ENCODE measurements at places on chromosomes 13 and 19.
A peak's percentile ranks its signal among the peaks of the same experiment; 100 is the strongest.

GRCh38 chr13:66343224-66343828, 886.8 kb downstream of the PCDH9 start:
- DNase-seq: no peak

- DNase-seq: no peak
Observed at GRCh38 chr19:29271341-29271740, 58.4 kb upstream of the UQCRFS1 start.

DNA sequence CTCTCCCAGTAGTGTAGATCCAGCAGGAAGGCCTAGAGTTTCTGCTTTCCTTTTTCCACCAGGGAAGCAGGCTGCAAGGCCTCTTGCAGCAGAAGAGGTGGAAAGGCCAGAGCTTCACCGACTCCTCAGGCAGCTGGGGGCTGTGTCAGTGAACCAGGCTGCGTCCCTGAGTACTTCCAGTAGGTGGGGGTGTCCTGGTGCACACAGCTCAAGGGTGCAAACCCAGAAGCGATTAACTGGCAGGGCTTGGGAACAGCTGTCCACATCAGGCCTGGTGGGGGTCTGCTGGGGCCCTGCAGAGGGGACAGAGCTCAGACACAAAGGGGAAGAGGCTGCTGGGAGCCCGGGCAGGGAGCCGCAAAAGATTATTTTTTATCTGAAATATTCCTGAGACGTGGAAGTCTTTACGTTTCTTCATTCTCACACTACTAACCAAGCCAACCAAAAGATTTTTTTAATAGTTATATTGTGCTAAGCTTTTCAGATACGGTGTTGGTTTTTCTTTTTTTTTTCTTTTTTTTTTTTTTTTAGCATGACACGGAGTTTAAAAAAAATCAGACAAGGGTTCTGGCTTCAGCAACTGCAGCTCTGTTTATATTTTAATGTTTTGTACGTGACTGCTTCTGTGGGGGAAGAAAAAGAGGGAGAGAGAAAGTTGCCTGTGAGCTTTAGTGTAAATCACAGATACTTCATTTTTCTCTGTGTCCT, 11.0 kb downstream of the TSHZ3 start:
- peak; percentile 74 for DNase-seq

GRCh38 chr19:10651851-10652250, 2.3 kb upstream of the ILF3 start:
- no peak for DNase-seq

DNA sequence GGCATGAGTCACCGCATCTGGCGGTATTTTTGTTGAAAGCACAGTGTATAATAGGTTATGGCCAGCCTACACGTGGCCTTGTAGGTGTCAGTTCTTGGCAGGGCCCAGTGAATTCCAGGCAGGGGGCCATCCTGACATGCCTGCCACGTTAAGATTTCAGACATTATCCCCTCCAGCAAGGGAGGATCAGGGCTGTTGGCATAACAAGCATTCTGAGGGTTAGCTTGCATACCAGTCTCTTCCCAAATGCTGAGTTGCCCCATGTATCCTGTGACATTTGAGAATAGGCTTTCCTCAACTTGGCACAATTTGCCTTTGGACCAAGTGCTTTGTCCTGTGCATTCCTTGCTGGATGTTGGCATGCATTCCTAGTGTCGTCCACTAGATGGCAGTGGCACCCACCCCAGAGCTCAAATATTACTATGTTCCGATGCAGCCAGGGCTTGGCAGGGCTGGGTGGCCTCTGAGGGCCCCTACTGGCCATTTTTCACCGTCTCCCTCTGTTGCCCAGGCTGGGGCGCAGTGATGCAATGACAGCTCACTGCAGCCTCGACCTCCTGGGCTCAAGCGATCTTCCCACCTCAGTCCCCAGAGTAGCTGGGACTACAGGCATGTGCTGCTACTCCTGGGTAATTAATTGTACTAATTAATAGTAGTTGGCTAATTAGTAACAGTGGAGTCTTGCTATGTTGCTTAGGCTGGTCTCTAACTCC, 31.2 kb downstream of the NLRP12 start:
- peak; percentile 76 for DNase-seq

- no peak for DNase-seq
Observed at GRCh38 chr13:30125422-30126073, 181.8 kb downstream of the KATNAL1 start.

- no peak for DNase-seq
Observed at GRCh38 chr13:108326309-108326708, 56.8 kb downstream of the TNFSF13B start.

- DNase-seq: no peak
Observed at GRCh38 chr19:46963093-46963734, 56.4 kb upstream of the NPAS1 start.

GRCh38 chr13:54989418-54989817, 1960.8 kb downstream of the OLFM4 start:
- DNase-seq: peak; percentile 10

GRCh38 chr19:16470911-16471811, 609 bp downstream of the EPS15L1 start:
- DNase-seq: no peak

DNA sequence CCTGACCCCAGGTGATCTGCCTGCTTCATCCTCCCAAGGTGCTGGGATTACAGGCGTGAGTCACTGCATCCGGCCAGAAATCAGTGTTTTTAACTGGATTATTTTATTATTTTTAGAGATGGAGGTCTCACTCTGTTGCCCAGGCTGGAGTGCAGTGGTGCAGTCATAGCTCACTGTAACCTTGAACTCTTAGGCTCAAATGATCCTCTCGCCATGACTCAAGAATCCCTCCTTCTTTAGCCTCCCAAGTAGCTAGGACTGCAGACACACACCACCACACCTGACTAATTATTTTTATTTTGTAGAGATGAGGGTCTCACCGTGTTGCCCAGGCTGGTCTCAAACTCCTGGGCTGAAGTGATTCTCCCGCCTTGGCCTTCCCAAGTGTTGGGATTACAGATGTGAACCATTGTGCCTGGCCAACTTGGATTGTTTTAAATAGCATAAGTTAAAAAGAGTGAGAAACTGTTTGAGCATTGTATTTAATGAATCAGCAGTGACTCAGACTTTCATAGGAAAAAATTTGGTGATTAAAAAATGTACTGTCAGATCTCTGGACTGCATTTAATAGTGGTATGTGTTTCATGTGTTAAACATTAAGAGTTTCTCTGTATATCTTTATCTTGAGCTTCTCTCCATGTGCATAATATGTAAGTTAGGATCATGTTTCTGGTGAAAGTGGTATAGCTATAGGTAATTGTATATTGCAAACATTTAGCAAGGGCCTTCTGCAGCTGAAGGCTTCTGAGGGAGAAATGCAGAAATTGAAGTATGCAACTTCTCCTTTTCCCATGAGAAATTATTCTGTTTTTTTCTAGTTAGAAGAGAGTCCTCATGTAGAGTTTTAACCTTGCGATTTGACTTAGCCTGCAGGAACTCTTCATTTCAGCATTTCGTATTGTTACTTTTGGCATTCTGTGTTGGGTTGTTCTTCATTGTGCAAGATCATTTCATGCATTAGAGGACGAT, 121.2 kb downstream of the PCCA start:
- no peak for DNase-seq

DNA sequence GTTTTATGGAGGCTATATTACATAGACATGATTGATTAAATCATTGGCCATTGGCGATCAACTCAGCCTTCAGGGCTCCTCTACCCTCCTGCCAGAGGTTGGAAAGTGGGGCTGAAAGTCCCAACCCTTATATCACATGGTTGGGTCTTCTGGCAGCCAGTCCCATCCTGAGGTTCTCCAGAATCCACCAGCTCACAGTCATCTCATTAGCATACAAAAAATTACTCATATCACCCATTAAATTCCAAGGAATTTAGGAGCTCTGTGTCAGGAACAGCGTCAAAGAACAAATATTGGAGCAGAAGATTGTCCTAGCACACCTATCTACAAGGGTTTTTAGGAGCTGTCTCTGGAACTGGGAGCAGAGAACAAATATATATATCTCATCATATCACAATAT, 39.4 kb upstream of the FARP1 start:
- no peak for DNase-seq

All from HuH-7 (cell line).